Spinal cord (tissue), 10 donors: ENCODE measurements at places on chromosomes 6 and 20. TPM values are rescaled to one million over a fixed set of nuclear protein-coding genes. Genes with fewer than 3 reads are reported as not detected.

- no peak for DNase-seq
Observed at GRCh38 chr6:40573221-40573620, 13.9 kb downstream of the LRFN2 start.

DNA sequence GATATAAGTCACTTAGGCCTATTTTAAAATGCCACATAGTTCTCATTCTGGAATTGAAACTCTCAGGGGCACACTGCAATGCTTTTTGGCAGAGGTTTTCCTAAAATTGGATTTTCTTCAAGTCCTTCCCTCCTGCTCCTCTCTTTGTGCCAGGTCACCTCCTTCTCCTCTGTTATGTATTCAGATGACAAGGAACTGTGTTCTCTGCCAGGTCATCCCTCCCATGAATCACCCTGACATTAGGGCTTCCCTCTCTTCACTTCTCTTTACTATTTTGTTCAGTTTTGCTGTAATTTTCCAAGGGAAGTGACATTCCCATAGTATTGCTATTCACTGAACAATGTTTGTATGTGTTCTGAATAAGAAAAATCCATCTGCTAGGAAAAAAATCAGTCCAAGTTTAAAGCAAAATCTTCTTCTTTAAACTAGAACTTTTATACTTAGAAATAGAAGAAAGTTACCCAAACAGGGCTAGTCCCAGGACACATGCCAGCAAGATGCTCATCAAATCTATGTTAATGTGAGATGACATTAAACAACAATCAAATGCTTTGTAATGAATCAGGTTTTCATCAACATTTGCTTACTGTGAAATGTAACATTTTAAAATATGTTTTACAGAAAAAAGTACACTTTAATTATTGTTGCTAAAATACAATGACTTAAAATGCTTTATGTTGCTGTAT, 461.1 kb downstream of the MMUT start:
- DNase-seq, result peak; percentile 95

DNA sequence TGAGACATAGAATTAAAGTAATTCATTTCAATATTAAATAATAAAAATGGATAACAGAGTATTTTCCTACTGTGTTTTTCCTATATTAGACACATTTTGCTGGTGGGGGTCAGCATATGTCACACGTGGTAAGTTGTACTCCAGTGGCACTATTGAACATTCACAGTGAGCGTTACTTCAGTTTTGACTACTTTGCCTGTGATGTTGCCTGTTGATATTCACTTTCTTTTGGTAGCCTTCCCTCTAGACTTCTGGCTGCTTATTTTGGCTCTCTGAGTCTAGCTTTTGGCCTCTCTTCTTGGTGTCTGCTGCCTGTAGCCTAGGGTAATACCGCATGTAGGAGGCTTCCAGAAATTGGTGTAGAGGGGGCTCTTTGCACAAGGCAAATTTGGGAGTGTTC, 64.4 kb upstream of the TFB1M start:
- no peak for DNase-seq

SAMD5 gene
- 9.2 TPM for total RNA-seq

ATP9A gene
- 187 TPM for total RNA-seq

SLC17A1 gene
- not detected for total RNA-seq

SGK2 gene
- 6.4 TPM for total RNA-seq

- no peak for DNase-seq
Observed at GRCh38 chr6:57069920-57070331, 20.1 kb upstream of the ZNF451 start.

- DNase-seq, result no peak
Observed at GRCh38 chr6:150967910-150968309, 102.4 kb downstream of the MTHFD1L start.

OR2J3 gene
- total RNA-seq, result 0.10 TPM

SCUBE3 gene
- 4.4 TPM for total RNA-seq

GRCh38 chr20:7994809-7995208, 24.8 kb downstream of the TMX4 start:
- DNase-seq, result no peak

RING1 gene
- total RNA-seq, result 43.9 TPM
